Stimulated activated CD4-positive, alpha-beta T cell treated with anti-CD3 and anti-CD28 coated beads, Interleukin-1b, Interleukin-23, amount 100 ng/mL, for 1 hour (primary cell): ENCODE measurements at places on chromosomes 2 and 18.

DNA sequence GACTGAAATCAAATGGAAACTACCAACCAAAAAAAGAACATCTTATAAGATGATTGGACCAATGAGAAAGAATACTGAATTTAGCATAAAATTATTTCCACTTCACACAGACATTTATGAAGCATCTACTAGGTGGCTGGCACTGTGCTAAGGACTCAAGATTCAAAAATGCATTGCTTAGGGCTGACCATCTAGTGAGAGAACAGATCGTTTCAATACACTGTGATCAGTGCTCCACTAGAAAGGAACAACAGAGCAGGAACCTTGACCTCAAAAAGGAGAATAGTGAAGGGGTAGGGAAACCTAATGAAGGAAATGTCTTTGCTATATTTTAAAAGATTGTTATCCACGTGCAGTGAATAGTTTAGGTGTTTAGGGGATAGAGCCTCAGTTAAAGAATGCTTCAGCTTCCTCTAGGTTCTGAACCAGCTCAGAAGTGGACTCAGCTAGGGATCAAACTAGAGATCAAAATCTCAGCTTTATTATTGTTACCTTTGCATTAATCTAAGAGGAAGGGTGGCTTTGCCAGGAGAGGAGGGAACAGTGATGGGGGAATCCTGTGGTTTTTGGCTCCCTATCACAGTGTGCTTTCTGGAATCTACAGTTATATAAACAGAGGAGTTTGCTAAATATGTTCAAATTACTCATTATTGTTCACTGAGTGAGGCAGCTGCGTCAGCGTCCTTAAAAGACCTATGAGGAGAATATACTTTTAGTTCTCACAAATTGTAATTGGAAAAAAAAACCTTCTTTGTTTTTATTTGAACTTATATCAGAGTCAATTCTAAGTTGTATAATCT is 16.2 kb upstream of the BBS5 start:
- no peak for DNase-seq

DNA sequence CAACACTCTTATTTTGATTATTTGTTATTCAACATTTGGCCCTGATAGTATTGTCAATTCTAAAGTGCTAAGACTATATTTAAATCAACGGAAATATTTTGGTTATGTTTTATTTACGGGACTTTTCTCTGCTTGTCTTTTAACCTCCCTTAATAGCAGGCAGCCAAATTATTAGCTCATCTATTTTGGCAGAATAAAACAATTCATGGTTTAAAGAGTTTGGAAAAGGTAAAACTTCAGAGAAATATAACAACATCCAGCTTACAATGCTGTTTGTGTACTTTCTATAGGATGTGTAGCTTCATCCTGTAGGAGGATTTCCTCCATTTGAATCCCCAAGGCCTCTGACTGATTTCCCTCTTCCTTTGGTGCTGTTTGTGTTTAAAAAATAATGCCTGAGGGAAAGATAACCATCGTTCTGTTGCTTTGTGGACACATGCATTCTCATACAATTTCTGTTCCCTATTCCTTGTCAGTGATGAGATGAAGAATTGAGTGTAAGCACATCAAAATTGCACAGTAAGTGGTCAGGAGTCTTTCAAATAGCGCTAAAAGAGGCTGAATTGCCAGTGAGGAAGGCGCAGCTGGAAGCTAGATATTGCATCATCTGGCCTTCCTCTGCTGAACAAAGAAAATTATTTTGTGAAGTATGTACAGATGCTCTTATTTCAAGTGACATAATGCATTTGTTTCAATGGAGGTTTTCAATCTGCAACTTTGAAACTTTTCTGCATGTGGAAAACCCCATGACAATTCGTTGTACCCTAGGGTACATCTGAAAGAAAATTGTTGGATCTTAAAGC is 80.3 kb downstream of the CD28 start:
- no peak for DNase-seq

DNA sequence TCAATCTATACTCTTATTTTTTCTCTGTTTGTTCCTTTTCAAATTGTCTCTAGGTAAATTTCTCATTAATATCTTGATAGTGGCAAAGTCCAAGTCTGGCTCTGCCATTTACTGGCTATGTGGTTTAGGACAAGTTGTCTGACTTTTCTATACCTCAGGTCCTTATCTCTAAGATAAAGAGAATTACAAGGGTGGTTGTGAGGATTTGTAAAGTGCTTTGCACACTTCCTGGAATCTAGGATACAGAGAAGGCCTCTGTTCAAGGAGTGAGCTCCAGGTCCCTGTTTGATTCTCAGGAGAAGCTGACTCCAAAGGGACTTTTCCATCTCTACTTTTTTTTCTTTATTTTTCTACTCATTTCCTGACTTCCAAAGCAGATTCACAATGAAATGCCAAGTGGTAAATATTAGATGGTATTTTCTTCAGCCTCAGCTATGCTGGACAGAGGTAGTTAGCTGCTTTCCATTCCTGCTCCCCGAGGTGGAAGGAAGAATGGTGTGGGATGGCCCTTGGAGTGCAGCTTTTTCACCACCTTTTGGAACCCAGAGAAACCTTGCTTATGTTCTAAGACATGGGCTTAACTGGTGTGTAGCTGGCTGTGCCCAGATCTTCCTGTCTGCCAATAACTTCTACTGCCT is 90.5 kb downstream of the GALNT1 start:
- DNase-seq = no peak

DNA sequence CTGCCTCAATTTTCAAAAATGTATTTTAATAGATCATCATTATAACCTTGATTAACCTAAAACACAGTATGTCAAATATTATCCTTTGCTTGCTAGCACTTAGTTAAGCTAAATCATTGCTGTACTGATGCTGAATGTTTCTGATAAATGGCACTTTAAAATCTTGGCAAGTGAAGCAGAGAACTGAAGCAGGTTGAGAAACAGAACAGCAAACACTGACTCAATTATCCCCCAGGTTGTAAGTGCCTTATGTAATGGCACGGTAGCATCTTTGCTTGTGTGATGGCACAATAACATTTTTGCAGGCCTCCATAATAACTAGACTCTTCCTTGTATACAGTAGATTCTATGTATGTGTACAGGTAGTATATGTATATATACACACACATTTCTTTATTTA is 33.8 kb downstream of the ARHGAP15 start:
- no peak for DNase-seq

DNA sequence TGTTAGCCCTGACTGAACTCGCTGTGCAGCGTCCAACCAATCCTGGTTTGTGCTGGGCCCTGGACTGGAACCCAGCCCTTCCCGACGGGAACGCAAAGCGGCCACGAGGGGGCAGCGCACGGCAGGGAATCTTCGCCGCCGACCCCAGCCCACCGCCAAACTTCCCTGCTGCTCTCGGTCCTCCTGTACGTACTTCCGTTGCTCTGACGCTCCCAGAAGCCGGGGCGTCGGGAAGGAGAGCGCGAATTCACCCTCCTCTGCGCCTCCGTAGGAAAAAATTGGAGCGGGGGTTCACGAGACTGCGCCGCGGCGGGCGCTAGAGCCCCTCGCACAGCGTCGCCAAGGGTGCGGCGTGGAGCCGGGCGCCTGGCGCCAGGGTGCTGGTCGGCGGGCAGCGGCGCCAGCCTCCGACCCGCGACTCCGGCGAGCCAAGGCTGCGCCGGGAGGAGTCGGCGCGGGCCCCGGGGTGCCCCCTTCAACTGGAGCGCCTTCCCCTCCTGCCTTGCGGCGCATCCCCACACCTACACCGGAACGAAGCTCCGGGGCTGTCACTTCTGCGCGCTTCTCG is 873 bp upstream of the SH3RF3 start:
- DNase-seq = peak; percentile 17

DNA sequence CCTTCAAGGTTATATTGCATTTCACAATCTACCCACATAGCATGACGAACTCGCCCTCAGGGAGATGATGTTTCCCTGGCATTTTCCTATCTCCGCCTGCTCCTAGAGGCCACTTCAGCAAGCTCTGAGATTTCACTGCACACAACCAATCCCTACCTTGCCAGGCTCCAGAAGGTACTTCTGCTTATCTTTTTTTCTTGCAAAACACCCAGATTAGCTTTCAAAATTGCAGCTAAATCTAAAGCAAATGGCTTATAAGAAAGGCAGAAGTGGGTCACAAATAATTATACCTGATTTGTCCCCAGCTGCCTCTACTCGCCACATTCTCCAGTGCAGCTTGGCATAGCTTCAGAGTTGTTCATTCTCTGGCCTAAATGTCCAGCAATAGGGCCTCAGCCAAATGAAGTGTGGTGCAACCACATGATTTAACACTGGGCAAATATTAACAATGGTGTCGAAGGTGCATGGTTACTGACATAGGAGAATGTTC is 32.4 kb upstream of the MRPL19 start:
- no peak for DNase-seq

GRCh38 chr2:120854766-120855530 is 119.3 kb downstream of the GLI2 start:
- DNase-seq = no peak

DNA sequence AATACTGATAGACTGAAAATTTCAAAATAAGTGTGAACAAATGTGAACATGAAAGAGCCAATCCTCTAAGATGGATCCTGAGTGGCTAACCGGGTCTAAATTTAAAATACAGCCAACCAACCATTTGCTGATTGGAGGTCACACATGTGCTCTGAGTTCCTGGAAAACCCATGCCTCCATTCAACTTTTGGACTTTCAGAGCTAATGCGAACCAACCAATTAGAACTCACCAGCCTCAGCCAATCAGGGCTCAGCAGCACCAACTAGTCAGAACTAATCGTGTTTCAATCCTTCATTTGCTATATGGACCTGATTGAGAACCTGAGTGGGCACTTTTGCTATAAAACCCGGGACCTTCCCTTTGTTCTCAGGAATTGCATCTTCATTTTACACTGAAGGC is 111.5 kb downstream of the MEP1B start:
- no peak for DNase-seq

- DNase-seq = no peak
Observed at GRCh38 chr2:161199912-161200701, 39.9 kb downstream of the TANK start.

DNA sequence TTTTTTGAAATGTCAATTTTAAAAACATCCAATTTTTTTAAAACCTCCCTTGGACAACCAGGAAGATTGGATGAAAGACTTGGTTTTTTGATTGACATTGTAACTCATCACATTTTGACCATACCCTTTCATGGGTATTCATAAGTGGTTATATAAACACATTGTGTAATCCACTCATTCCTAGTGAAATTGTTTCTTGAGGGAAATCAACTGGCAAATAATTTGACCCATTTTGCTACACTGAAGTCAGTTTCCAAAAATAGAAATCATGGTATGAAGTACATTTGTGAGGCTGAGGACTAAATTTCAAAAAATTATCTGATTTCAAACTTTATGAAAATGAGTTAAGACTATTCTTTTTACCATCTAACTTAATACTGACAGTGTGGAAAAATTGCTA is 31.5 kb downstream of the FBXO48 start:
- DNase-seq = no peak

DNA sequence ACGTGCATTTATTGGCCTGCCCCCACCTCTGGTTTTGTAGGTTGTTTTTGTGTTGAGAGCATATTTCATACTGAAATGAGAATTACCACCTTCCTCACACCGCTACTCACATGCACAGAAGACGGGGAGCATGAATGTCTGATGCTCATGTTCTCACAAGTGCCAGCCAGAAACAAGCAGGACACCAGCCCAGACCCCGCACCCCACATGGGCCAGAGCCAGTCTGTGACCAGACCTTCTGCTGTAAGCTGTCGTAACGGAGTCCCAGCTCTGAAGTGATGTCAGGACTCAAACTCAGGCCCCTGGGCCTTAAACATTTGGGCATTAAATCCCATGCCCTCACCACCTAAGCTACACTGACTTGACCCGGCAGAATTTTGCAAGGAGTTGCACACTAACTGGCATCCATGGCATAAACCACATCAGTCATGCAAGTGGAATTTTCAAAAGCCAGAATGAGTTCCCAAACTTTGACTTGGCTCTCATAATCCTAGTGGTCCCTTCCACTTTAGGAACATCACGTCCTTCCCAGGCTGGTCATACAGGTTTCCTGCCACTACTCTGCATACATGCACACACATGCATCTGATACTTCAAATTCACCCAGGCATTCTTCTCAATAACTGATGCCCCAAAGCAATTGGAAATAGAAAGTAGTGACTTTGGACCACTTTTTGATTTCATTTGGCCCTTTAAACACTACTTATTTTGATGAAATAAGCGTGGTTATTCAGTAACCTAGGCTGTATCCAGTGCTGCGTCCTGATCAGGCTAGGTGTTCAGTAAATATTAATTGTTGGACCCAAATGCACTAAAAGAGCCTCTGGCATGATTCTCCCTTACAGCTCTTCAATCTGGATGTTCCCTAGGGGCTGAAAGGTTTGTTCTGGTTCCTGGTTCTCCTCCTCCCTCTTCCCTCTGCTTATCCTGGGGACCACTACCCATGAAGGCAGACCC is 223.1 kb upstream of the ID2 start:
- no peak for DNase-seq

GRCh38 chr18:78408623-78409022 is 571.0 kb upstream of the SALL3 start:
- no peak for DNase-seq

DNA sequence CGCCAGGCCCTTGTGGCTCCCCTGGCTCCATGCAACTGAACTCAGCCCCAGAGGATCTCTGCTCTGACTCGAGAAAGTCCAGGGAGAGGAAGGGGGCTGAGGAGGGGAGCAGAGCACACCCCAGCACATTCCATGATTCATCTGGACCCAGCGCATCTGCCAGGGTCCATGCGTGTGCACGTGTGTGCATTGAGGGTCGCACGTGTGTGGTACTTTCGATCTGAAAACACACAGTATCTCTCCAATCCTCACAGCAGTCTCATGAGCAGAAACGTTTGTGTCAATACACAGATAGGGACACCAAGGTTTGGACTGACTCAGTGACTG is 146.4 kb upstream of the ID2 start:
- no peak for DNase-seq

GRCh38 chr2:42624047-42624446 is 55.6 kb downstream of the MTA3 start:
- DNase-seq = no peak

DNA sequence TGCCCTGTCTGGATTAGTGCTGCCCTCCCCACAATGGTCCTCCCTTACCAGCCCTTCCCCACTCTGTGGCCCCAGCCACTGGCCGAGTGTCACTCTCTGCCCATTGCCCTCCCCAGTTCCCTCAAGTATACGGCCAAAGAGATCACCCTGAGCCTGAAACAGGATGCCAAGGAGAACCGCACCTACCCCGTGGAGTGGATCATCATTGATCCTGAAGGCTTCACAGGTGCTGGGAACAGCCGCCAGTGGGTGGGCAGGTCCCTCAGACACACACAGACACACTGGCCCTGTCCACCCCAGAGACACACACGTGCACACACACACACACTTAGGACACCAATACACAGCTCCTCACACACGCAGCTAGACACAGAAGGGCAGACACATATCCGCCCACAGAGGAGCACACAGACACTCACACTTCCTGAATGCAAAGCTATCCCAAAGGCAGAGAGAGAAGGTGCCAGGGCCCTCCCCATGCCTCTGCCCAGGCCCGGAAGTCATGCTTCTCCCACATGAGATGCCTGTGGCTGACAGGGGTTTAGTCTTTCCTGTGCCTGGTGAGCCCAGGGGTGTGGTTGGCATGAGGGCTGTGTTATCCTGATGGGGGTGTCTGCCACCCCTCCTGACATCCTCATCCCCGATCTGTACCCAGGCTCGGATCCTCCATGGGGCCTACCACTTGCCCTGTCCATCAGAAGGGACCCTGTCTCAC is 2.9 kb downstream of the CHRND start:
- no peak for DNase-seq

- DNase-seq = no peak
Observed at GRCh38 chr2:219247678-219248642, 2.7 kb downstream of the STK16 start.
